Epithelial cell of proximal tubule (primary cell): ENCODE measurements at places on chromosomes 6 and 20.
A peak's percentile ranks its signal among the peaks of the same experiment; 100 is the strongest.

DNA sequence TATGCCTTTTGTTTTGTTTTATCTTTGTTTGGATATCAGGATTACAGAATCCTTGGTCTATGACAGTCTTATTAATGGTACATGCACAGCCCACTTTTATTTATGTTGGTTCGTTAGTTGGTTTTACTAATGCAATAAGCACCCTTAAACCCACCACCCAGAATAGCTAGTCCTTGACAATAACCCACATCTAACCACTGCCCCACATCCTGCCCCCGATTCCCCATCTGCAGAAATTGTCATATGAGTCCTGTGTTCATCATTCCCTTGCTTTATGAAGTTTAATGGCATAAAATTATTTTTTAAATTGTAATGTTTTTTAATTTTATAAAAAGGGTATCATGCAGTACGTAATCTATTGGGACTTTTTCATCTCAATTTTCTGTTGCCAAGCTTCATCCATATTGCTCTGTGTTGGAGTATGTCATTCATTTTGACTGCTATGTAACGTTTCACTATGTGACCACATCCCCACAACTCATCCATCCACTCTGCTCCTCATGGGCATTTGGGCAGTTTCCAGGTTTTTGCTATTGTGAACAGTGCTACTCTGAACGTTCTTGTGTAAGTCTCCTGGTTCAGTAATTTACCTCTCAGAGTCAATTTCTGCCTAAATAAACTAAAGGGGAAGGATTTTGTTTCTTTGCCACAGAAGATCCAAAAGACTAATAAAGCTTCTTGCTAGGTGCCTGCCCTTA, 150.4 kb downstream of the MRPL14 start:
- DNase-seq: no peak

- no peak for DNase-seq
These were observed 8.3 kb downstream of the TENT5A start for GRCh38 chr6:81744131-81744530.

DNA sequence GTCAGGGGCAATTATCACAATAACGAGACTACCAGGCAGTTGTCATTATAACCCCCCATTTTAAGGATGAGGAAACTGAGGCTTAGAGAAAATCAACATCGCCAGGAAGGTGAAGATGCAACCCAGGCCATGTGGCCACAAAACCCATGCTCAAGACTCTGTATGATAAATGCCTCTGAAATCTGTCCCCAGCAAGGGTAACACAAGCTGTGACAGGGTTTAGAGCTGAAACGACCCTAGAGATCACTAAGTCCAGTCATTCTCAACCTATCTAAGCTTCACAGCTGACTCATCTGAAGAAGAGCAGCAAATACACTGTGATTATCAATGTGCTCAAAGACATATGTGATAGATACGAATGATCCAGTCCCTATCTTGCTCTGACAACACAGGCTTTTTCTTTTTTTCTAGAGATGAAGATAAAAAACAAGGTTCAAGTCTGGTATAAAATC, 47.0 kb downstream of the ARHGAP18 start:
- no peak for DNase-seq

- DNase-seq: no peak
These were observed 109.9 kb downstream of the FYN start for GRCh38 chr6:111763381-111763780.

DNA sequence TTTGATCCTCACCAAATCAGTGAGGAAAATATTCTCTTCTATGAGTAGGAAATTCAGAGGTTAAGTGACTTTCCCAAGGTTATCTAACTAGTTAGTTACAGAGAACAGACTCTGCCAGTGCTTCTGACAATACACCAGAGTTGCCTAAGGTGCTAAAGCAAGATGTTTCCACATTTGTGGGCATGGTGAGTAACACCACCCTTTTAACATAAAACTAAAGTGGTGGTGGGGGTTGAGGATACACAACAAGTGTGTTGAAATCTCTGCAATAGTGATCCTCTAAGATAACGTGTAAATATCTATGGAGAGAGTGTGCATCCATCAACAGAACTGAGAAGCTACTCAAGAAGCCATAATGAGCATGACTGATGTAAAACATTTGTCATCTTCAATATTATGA, 11.7 kb downstream of the VNN2 start:
- no peak for DNase-seq

GRCh38 chr20:23000232-23000947, 34.7 kb upstream of the SSTR4 start:
- DNase-seq: no peak

- DNase-seq: no peak
These were observed 14.4 kb downstream of the FOXP4 start for GRCh38 chr6:41560431-41561192.

- DNase-seq: peak; percentile 59
These were observed 44.5 kb upstream of the LAMA4 start for GRCh38 chr6:112298816-112299281.

- DNase-seq: no peak
These were observed 162.9 kb downstream of the C6orf118 start for GRCh38 chr6:165146456-165146855.

DNA sequence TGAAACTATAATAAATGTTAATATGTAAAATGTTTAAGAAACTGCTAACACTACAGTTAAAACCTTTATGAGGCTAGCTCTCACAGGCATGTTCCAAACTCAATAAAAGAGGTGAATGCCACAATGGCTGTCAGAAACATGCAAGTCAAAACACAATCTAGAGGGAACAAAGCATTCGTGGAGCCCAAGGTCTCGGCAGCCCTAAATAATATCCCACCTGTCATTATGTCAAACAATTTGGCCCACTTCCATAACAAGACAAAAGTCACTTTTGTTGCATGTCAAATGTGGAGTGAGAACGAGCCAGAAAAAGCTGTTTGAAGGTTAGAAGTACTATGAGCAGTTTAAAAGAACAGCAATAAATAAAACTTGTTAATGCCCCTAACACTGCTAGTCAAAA, 181.9 kb downstream of the GMDS start:
- DNase-seq: no peak

- DNase-seq: no peak
These were observed 8.4 kb downstream of the SDC4 start for GRCh38 chr20:45339799-45340198.

DNA sequence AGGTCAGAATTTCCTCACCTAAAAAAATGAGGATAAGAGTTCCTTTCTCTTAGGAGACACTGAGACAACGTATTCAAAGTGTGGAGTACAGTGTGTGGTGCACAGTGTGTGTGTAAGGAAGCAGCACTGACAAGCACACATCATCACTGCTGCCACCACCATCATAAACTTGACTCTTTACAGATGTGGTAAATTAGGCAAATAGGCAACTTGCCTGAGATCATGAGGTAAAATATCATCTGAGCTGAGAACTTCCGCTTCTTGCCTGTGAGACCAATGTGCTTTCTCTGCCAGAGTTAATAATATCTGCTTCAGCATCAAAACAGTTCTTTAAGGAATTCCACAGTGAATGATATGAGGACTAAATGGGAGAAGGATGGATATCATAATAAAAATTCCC, 52.7 kb downstream of the LYRM4 start:
- DNase-seq: no peak

DNA sequence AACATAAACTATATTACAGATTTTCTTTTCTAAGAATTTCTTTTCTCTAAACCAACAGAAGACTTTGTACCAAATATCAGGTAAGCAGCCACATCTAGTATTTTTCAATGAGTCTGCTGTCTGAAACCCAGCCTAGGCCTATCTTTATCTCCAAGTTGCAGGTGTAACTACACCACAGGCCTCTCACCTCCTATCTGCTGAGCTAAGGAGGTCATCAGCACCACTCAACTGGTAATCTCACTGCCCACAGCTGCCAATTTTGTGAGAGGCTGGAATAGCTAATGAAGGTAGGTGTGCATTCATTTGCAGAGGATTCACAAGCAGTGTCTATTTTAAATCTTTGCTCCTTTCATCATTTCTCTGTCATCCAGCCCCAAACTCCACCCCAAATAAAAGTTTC, 584.8 kb downstream of the HDGFL1 start:
- DNase-seq: no peak

- DNase-seq: no peak
These were observed 21.5 kb downstream of the OLIG3 start for GRCh38 chr6:137472641-137473137.

DNA sequence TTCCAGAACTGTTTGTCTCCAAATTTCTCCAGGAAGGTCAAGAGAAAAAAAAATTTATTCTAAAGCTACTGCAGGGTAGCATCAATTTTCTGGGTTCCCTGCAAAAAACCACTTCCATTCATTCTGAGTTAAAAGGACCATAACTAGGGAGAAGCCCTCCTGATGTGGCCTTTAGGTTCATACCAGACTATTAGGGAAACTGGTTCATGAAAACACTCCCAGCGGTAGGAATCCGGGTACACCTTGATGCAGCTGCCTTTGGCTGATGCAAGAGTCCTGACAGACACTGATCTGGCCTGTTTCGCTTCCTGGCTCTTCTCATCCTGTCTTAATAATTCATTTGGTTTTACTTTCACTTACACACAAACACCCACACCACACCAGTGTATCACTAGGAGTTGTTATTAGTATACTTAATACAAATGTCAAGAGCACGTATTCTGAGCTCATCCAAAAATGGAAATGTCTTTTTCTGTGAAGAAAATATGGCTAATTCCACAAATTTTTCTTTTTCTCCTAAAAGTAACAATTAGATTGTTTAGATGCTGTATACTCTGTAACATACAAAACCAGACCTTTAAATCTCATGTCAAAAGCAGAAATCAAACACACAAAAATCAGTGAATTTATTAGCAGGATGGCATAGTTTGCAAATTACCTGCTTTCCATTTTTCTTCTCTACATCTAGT, 38.4 kb upstream of the ARHGAP18 start:
- DNase-seq: no peak

GRCh38 chr6:3670356-3670755, 81.2 kb downstream of the PXDC1 start:
- no peak for DNase-seq

DNA sequence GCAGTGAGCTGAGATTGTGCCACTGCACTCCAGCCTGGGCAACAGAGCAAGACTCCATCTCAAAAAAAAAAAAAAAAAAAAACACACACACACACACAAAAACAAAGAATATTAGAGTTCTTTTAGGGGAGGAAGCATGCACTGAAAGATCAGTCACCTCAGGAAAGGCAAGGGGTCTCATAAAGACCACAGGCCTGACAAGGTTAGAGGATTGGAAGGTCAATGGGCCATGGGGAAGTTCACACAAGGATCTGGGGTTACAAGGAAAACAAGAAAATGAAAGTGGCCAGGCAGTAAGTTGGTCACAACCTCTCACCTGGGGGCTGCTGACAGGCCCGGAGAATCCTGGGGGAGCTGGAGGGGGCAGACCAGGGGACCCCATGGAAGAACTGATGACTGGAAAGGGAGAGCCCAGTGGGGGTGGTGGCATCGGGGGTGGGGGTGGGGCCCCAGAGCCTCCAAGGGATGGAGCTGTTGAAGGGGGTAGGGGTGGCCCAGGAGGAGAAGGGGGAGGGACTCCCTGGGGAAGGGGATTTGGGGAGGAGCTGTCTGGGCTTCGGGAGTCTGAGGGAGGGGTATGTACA, 1.5 kb downstream of the RXRB start:
- DNase-seq: no peak

DNA sequence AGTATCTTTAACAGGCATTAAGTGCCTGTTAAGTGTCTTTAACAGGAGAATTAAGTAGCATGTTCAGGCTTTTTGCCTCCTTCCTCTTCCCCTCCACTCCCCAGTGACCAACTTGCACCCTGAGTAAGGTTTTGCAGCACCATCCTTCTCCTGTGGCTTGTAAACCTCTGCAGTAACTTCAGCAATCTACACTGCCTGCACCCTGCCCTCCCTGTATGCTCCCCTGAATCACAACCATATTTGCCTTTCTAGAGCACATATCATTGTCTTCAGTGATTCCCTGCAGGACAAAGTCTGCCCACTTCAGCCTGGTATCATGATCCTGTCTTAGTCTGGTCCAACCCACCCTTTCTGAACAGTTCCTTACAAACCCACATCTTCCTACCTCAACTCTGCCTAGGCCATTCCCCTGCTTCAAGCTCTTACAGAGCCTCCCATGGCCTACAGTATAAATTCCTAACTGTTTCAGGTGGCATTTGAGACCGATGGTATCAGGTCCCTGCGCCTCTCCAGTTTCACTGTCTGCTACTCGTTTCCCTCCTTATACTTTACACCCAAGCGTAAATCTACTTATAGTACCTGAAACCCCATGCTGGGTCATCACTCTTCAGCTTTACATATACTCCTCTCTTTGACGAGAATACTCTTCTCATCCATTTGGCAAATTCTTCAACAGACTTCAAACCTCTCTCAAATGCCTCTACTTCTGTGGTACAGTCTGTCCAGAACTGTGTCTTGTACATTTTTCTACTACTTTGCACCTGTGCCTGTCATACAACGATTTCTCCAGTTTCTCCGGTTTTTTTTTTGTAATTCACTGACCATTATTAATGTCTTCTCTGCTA, 69.8 kb downstream of the ZHX3 start:
- no peak for DNase-seq

DNA sequence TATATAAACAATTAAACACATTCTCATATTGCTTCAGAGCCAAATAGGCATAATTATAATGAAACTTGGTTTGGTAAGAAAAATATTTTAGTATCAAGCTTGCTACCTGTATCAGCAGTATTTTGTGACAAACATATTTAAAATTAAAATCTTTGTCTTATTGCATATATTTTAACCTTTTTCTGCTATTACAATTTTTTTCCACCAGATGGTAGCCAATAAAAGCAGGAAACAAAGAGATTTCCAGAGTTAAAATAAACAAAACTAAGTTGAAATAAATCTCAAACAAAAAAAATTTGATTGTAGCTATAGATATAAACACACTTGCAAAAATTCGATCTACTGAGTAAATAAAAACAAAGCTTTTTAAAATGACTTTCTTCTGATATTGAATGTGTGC, 491.3 kb upstream of the GJE1 start:
- no peak for DNase-seq
